T-helper 22 cell (primary cell): ENCODE measurements at places on chromosomes 3 and 15.

DNA sequence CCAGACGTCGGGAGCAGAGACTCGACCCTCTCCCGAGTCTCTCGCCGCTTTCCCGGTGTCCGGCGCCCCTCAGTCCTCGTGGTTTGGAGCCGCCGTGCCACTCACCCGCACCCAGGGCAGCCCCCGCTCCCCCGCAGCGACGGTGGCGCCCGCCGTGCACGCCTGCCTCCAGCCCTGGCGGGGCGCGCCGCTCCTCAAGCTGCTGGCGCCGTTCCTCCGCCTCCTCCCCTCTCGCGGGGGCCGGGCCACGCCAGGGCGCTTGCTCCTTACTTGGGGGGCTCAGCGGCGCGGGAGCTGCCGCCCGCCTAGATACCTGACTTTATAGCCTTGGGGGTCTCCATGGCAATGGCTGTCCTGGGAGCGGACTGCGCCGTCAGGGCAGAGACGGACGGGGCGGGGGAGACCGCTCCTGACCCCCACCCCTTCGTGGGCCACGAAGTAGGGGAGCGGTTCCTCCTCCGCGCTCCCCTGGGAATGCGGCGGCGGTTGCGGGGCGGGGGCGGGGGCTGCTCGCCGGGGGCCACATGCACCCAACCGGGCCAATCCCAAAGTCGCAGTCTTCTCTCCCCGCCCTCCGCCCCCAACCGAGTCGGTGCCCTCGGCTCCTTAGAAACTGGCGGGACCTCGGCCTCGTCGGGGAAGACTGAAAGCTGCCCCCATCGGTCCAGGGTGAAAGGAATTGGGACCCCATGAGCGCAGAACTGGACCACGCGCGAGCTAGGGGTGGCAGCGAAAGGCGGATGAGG is at the start of gene ANKRD63:
Gene ANKRD63, minus strand, starts transcription at position 196 of the 746 bp plus-strand sequence. CDS start 478 bp downstream, outside the sequence.
- DNase-seq: no peak

DNA sequence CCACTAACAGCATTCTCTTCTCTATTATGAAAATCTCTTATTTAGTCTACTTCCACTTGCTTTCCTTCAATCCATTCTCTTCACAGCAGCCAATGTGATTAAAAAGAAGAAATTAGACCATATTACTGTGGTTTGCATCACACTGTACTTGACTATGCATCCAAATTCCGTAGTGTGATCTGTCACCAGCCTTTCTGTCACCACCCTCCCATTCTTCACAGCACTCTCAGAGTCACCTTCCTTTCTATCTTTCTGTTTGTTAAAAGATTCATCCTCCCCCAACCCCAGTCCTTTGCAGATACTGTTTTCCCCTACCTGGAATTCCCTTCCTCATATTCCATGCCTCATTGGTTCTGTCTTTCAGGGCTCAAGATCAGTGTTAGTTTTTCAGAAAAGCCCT is 55.0 kb upstream of the ABHD10 start:
- DNase-seq: no peak

DNA sequence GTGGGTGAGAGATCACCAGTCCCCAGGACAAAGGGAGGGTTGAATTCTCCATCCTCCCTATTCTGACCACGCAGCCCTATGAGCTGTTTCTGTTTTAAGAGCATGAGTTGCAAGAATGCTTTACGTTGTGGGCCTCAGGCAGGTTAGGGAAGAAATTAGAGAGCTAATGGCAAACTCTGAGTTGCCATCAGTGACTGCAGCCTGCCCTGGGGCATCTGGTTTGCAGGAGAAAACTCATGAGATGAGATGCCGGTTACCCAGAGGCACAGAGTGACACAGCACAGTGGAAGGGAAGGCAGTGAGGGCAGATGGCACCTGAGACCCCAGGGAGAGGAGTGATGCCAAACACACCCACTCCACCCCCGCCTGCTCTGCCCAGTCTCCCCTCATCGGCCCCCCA is 265.3 kb downstream of the CD47 start:
- no peak for DNase-seq

GRCh38 chr3:162390891-162391290 is 894.3 kb downstream of the OTOL1 start:
- DNase-seq: no peak

DNA sequence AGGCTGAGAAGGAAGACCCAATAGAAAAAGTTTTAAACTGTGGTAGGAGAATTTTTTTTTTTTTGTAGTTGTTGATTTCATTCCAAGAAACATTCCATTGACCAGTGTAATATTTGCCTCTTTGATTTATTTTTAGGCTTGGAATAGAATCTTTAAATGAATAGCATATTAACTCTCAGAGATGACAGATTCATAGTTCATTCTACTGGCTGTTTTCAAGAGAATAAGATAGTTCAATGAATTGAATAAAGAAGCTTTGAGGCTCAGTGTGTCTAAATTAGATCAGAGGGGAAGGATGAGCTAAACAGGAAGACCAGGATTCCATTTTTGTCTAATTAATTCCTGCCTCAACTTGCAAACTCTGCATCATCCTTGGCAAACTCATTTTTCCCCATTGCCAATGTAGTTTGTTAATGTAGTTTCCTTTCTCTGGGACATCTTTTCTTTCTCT is 98.4 kb downstream of the NAALADL2 start:
- DNase-seq: no peak

DNA sequence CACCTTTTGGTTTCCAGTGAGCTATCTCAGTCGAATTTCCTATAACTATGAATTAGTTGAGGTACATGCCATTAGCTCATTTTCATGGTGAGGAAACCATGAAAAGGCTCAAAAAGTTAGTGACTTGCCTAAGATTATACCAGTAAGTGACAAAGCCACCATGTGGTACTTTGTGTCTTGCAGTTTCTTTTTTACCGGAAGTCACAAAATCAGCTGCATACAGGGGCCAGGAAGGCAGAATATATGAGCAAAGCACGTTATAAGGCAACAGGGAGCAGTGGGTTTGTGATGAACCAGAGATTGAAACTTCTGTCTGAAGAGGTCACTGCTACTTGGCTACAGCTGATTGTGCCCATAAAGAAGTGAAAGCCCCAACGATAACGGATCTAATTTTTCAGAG is 50.3 kb downstream of the CMTM8 start:
- DNase-seq: no peak

DNA sequence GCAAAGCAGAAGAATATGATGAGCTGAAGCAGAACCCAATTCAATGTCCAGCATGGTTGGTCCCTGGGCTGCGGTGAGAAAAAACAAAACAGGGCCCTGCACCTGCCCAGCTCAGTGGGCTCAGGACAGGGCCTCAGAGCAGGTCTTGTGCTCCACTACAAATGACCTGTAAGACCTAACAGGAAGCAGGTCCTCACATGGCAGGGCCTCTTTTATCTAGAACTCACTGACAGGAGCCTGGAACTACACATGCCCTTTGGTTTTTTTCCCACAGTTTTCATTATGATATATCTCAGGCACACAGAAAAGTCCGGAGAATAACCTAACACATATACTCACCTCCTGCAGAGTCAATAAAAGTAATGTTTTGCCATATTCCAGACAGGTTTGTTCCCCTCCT is 38.4 kb downstream of the CCDC12 start:
- no peak for DNase-seq

- DNase-seq: no peak
Measured at GRCh38 chr15:93241696-93242585, 152.9 kb upstream of the RGMA start.

DNA sequence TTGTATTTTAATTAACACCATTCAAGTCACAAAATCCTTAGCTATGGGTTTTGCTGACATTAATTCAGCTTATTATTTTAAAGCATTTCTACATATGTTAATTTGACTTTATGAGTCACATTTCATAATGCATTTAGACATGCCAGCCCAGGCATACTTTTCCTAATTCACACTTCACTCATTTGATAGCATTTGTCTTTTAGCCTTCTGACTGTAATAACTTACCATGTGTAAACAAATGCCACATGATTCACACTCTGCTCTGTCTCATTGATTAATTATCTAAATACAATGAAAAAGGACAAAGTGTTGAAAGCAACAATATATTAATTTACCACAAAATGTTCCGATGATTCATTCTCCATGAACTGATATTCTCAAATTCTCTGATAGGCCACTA is 927.8 kb upstream of the EPHA6 start:
- no peak for DNase-seq

DNA sequence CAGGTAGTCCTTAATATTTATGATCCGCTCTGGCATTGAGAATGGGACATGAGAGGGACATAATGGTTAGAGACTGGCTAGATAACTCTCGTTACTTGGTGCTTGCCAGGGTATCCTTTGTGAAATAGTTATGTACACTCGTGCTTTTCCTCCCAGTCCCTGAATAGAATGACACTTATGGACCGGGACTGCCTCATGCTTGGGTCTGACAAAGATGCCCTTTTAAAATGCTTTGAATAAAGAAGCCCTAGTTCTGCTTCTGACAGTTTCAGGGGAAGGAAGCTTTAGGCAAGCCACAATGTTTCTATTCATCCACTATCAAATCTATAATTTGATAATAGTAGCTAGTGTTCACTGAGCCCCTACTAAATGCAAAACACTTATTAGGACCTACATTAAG is 29.4 kb downstream of the POLR2M start:
- DNase-seq: no peak

- DNase-seq: no peak
Measured at GRCh38 chr3:187935623-187936156, 190.4 kb upstream of the BCL6 start.

- no peak for DNase-seq
Measured at GRCh38 chr15:80531796-80532195, 127.6 kb downstream of the ARNT2 start.

- DNase-seq: no peak
Measured at GRCh38 chr3:64278625-64279024, 53.4 kb upstream of the PRICKLE2 start.

GRCh38 chr15:39946862-39947261 is 12.9 kb downstream of the EIF2AK4 start:
- no peak for DNase-seq

DNA sequence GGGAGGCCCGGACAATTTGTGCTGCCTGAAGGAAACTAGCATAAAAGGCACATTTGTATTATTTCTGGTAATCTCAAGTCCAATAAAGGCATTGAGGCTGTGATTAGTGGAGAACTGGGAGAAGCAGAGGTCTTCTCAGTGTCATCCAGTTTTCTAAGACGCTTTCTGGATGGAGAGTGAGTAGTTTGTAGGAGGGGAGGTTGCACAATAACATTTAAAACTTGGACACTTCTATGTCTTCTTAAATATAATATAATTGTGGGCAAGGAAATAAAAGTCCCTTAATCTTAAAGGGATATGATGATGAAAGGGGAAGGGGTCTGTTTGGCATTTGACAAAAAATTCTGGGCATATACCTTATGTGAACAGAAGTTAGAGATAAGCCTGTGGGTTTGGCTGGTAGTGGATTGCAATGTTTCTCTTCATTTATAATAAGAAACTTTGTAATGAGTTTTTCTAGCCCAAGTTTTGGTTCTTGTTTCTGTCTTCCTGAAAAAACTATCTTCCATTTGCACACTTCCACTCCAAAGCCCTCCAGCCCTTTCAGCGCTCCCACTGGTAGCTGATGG is 291.6 kb upstream of the TGFBR2 start:
- no peak for DNase-seq

- no peak for DNase-seq
Measured at GRCh38 chr15:91447991-91448644, 348.1 kb downstream of the SV2B start.

GRCh38 chr3:169965562-169966427 is 812 bp upstream of the SEC62 start:
- DNase-seq: no peak

DNA sequence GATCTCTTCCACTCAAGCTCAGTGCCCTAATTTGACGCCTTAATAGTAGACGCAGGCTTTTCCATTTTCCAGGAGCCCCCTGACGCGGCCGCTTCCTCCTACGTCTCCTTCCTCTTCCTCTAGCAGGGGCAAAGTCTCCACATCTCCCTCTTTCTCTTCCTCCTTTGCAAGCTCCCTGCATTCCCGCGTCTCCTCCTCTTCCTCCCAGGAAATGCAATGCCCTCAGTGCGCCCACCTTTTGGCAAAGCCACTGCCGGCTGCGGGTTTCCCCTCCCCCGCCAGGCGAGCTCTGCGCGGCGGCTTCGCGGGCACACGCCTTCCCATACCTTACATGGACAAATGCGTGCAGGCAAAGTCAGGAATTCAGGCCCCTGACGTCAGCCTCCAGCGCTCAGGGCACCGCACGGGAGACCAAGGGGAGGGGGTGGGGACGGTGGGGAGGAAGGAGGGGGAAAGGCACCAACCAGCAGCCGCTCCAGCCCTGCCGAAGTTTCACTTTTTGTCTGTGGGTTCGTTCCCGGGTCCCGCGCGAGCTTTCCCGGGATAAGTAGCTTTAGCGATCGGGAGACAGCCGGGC is 432 bp upstream of the LPP start:
- peak; percentile 37 for DNase-seq
